ENCODE measurements at places on chromosomes 13 and 19.

DNA sequence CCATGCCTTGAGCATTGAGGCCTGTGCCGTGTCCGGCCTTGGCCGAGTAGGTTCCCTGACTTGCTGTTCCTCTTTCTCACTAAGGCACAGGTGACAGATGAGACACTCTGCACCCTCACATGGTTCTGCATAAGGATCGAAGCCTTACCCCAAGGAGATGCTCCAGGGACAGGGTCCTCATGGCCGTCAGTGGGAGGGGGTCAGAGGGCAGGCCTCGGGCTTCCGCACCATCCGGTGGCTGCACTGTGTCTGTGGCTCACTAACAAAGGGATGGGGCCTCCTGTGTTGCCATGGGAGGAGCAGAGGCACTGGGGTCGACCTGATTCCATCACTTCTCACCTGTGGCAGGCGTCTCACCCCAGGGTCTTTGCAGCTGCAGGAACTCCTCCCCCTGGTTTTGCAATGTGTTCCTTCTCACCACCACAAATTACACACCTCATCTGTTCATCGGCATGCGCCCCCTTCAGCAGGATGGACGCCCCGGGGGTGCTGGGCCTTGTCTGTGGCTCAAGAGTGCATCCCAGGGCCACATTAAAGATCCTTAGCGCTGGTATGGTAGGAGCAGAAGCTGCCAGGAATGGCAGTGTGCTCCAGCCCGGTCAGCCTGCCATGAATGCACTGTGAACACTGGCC lies 113.3 kb upstream of the SOX1 start:
- no peak for DNase-seq

GRCh38 chr13:80305737-80306136 lies 35.2 kb downstream of the SPRY2 start:
- no peak for DNase-seq

- DNase-seq: peak; percentile 67
These were observed at the start of gene WIZ for GRCh38 chr19:15449620-15450527. WIZ (minus strand) TSS chr19:15449956; CDS start chr19:15448307, 1,649 bp downstream.

- no peak for DNase-seq
These were observed 172.5 kb downstream of the FLT1 start for GRCh38 chr13:28322256-28322905.

DNA sequence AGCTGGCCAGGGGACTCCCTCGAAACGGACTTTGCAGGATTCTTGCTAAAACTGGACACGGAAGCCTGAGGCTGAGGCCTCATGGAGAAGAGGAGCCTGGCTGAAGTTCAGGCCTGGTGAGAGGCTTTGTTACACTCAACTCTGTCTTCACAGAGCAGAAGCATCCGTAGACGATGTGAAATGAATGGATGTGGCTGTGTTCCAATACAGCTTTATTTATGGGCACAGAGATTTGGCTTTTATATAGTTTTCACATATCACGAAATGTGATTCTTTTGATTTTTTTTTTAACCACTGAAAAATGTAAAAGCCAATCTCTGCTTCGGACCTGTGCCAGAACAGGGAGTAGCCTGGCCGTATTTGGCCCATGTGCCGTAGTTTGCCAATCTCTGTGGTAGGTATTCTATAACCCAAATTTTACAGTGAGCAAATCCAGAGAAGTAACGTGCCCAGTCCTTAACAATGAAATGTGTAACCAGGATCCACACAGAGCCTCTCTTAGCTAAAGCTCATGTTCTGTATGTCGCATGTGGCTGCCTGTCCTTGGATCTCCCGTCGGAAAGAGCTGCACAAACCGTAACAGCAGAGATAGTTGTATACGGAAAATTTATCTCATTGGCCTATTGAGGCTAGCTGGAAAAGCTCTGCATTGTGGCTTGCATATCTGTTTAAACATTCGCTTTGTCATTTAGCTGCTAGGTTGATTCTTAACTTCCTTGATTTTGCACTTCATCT lies 171.6 kb upstream of the RNF113B start:
- DNase-seq: no peak

DNA sequence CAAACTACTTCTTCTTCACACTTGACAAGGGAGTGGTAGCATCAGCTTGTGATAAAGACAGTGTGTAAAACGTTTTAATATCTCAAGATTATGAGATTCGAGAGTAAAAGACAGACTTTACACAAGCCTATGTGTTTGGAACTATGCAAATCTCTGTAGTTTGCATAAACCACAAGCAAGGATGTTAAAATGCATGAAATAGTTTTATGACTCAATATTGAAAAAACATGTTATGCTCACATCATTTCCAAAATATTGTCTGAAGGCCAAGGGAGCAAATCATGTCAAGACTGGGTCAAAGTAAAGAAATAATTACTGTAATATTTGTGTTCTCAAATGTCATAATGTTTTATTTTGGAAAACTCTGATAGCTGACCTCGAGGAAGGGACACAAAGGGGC lies 316.8 kb upstream of the KLF12 start:
- no peak for DNase-seq

GRCh38 chr13:78589206-78589605 lies 14.1 kb downstream of the POU4F1 start:
- DNase-seq: no peak

DNA sequence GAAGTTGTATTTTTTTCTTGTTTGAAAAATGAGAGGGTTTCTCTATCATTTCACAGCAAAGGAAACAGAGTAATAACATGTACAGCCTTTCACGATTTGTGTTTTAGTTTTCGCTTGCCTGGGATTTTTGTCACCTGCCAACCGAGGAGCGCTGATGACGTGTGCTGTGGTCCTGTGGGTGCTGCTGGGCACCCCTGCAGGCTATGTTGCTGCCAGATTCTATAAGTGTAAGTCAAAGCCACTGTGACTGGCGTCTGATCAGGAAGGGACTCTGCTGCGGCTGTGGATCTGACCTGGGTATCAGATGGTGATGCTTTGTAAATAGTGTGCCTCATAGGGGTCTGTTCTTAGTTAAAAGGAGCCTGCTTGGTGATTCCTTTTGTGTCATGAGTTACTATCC lies 45.6 kb downstream of the TM9SF2 start:
- no peak for DNase-seq

- no peak for DNase-seq
These were observed 26.2 kb upstream of the LRCH1 start for GRCh38 chr13:46526740-46527139.

- no peak for DNase-seq
These were observed 13.2 kb downstream of the B3GNT8 start for GRCh38 chr19:41413947-41414346.

DNA sequence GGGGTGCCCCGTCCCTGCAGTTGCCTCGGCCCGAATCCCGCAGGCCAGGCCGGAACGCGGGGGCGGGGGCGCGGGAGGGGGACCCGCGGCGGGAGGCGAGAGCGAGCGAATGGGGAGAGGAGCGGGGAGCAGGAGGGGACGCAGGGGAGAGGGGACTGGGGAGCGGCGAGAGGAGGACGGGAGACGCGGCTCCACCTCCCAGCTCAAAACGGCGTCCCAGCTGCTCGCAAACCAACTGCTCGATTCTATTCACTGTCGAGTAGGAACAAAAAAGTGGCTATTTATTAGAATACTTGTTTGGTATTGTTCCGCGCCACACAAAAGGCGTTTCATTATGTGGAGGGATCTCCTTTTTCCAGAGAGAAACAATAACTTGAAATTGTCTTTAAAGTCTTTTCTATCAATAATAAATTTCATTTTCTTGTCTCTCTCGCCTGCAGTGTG lies 10.6 kb upstream of the SOX1 start:
- DNase-seq: no peak

GRCh38 chr13:66926851-66927524 lies 303.1 kb downstream of the PCDH9 start:
- no peak for DNase-seq

DNA sequence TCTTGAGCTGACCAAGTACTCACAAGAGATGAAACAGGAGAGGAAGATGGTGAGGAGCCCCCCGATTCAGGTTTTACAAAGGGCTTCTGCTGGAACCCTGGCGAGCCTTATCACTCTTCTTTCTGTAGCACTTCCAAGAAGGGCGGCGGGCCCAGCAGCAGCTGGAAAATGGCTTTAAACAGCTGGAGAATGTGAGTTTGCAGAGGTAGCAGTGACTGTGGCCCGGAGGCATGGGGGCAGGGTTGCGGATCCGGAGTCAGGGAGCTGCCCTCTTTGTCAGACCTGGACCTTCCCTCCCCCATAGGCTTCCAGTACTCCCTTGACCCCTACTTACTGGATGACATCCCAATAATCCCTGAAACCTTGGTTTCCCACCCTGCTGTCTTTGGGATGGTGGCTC lies 3.6 kb downstream of the TRIP10 start:
- no peak for DNase-seq

Measured in stimulated activated CD8-positive, alpha-beta memory T cell treated with anti-CD3 and anti-CD28 coated beads, Interleukin-7, amount 100 ng/mL, for 1 hour (primary cell).